Omental fat pad (tissue), 4 donors: ENCODE measurements at places on chromosomes 12 and 14.

DNA sequence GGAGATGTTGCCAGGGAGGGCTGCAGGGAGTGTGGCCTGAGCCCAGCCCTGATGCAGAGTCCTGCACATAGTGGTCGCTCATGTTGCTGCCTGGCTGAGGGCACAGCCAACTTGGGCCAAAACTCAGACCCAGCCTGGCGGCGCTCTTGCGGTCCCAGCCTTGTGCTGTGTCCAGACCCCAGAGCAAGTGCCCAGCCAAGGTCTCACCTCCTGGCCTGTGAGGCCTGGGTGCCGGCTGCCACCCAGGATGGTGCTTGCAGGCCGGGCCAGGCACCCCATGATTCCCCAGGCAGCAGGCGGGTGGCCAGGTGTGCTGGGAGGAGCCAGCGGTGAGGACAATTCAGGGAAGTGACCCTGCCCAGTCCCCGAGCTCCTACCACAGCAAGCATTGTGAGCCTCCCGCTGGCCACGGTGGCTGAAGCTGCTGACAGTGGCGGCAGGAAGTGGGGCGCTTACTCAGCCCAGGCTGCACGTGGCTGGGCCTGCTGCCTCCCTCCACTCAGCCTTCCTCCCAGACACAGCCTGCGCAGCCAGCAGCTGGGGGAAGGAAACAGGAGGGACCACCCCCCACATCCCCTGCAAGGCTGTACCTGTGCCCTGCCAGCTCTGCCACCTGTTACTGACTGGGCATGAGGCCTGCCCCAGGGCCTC is 17.7 kb upstream of the PGF start:
- no peak for DNase-seq

DNA sequence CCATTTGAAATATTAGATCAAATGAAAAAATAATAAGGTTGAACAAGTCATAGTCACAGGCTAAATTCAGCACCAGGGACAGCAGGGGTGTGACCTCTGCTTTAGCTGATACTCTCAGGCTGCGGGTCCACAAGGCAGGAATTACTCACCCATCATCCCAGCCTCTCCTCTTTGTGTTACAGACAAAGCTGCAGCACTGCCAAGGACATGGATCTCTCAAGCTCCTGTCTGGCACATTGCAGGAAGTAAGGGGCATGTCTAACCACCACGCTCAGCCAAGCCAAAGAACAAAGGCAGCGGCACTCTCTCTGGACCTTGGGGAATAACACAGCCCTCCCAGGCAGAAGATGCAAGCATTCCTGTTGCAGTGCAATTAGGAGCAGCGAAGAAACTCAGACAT is 783.8 kb downstream of the VRK1 start:
- DNase-seq: no peak

- DNase-seq: no peak
Observed at GRCh38 chr14:64696355-64696857, 7.8 kb upstream of the PLEKHG3 start.

DNA sequence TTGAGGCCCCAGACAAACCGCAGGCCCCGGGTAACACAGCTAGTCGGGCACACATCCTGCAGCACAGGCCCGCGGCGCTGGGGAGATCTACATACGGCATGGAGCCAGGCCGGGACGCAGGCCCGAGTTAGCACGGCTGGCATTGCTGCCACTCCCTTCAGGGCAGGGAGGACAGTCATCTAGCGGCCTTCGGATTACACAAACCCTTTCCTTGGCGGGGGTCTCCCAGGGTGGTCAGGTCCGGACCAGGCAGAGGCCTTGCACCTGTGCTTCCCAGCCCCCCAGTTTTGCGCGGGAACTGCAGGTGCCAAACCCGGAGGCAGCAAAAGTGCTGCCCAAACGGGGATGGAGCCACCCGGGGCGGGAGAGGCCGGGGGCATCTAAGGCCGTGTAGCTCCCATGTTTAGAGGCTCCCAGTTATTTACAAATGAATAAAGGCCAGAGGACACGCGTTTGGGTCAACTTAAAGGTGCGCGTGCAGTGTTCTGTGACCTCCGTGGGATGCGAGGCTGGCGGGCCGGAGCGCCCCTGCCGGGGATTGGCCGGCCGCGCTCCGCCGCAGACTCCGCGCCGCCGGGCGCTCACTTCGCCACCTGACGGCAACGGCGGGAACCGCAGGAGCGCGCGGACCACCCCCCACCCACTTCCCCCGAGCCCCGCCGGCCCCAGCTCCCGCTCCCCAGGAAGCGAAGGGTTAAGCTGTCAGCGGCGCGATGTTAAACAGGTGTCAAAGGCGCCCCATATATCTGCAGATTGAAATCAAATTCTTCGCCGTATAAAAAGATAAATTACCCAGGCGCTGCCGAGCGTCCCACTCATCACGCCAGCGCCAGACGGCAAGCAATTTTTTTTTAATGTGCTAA is 18.1 kb downstream of the VSX2 start:
- no peak for DNase-seq

DNA sequence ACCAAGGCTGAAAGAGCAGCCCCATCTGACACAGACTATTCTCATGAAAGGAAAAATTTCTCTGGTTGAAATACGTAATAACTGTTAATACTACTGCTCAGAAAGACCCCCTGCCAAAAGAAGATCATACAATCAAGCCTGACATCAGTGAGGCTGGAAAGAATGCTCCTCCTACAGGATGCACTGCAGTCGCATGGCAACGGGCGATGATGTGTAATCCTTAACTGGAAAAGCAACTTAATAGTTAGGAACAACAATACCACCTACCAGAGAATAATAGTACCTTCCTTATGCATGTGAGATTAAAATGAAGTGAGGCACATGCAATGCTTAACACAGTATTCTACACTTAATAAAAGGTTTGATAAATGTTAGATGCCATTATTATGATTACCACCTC is 1.2 kb upstream of the GOLGA5 start:
- no peak for DNase-seq

GRCh38 chr12:48869191-48869590 is 3.5 kb upstream of the RND1 start:
- DNase-seq: no peak

GRCh38 chr12:14605401-14605989 is 37.8 kb upstream of the PLBD1 start:
- no peak for DNase-seq

GRCh38 chr14:79575032-79575431 is 636.3 kb downstream of the DIO2 start:
- DNase-seq: no peak

- no peak for DNase-seq
Observed at GRCh38 chr12:11840366-11840765, 190.9 kb downstream of the ETV6 start.

- no peak for DNase-seq
Observed at GRCh38 chr14:100557658-100558057, 29.6 kb downstream of the BEGAIN start.

- no peak for DNase-seq
Observed at GRCh38 chr14:35020713-35021112, 25.4 kb upstream of the FAM177A1 start.

GRCh38 chr14:103281496-103282231 is 52.4 kb upstream of the EIF5 start:
- no peak for DNase-seq

GRCh38 chr14:80956922-80957321 is 1.5 kb downstream of the TSHR start:
- no peak for DNase-seq

DNA sequence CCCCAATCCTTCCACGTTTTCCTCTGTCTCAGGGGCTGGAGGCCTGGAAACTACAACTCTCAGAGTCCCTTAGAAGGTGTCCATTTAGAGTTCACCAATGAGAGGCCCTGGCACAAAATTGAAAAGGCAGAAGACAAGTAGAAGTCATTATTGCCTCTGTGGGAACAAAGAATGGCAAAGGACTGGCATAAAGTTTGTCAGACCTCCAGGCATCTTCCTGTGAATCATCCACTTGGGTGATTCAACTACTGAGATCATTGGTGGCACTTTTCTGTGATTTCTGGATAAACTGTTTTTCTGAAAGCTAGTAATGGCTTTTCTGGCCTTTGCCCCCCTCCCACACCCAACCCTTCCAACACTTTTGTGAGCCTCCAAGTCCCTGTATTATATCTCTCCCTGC is 42.6 kb upstream of the C12orf42 start:
- no peak for DNase-seq

- no peak for DNase-seq
Observed at GRCh38 chr14:21069388-21070082, 569 bp upstream of the ARHGEF40 start.

DNA sequence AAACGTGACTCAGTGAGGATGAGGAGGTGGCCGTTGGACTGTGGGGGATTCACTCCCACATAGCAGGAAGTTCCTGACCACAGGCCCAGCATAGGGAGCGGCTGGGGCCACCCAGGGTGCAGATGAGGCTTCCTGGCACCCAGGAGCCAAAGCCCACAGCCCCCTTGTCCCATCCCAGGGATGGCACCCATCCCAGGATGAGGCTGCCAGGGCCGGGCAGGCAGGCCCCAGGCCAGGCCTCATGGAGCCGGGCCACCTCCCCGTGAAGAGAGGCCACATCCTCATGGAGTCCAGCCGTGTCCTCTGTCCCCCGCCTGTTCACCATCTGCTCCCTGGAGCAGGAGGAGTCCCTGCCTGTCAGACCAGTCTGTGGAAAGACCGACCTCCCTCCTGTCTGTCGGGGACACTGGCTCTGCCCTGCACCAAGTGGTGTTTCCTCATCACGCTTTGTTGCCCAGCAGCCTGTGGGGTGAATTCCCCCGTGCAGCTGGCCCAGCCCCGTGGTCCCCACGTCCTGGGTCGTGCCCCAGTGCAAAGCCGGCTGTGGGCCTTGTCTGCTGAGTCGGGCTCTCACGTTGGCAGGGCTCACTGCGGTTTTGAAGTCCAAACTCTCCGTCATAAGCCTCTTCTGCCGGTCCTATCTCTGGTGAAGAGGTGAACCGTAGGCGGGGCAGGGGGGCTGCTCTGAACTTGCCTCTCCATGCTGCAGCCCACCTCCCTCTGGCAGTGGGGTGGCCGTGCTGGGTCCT is 24.5 kb downstream of the MMP17 start:
- no peak for DNase-seq

DNA sequence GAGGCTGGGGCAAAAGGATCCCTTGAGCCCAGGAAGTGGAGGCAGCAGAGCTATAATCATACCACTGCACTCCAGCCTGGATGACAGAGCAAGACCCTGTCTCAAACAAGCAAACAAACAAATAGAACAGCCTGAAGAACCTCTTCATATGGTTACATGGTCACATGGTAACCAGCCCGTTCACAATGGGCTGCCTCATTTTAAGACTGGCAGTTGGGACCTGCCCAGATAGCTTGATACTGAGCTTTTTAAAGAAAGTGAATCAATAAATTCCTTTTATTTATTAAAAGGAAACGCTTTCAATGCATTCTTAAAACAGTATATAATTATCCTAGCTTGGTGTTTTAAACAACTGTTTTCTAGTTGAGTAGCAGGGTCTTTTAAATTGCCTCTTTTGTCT is 10.5 kb downstream of the MLXIP start:
- DNase-seq: no peak

DNA sequence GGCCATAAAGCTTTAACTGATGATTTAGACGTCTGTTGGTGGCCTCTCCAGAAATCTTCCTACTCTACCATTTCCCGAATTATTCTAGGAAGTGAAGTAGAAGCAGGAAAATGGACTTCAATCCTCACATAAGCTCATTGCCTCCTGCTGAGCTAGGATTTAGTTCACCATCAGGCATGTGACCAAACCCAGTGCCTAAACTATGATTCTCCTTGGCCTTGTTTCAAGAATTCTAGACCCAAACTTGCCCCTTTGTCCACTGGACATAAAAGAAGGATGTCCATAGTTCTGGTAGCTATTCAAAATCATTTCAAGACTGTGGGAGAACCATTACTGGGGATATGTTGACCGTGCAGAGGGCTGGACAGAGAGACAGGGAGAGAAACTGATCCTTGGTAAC is 105.8 kb downstream of the C12orf50 start:
- no peak for DNase-seq

- no peak for DNase-seq
Observed at GRCh38 chr14:23055621-23056144, 1.6 kb downstream of the CDH24 start.

DNA sequence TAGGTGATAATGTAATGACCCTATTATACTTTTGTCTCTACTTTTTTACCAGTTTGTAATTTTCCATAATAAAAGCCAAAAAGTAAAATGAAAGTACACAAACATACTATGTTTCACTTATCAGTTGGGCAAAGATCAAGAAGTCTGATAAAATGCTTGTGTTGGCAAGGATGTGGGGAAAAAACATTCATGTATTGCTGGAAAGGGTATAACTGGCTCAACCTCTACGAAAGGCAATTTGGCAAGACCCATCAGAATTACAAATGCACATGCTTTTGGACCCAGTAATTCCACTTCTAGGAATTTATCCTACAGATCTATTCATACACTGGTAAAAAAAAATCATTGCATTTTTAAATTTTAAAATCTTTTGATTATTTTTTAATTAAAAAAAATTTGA is 68.0 kb downstream of the SPTB start:
- DNase-seq: no peak

DNA sequence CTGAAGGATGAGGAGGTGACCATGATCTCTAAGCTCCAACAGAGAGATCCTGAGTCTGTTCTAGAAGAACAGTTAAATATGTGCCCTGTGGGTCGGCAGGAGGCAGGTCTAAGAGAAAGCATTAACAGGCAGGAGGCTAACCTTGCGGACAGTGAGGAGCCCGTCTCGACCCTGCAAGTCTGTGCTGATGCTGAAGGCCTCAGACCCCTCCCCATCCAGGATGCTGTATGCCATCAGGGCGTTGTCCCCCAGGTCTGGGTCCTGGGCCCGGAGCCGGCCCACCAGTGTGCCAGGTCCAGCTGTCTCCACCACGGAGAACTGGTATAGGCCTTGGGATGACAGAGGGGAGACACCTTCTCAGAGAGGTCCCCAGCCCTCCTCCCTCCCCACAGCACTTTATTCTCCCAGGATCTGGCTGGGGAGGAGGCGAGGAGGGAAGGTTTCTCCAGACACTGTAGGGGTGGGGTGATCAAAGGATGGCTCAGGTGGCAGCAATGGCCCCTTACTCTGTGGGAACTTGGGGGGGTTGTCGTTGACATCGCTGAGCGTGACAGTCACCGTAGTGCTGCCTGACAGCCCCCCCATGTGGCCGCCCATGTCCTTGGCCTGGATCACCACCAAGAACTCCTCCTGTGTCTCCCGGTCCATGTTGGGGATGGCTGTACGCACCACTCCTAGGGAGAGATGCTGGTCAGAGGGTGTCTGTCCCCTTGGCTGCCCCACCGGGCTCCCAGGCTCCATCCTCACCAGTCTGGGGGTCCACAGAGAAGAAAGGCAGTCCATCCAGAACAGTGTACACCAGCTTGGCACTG is 3.1 kb downstream of the CDH24 start:
- DNase-seq: no peak

DNA sequence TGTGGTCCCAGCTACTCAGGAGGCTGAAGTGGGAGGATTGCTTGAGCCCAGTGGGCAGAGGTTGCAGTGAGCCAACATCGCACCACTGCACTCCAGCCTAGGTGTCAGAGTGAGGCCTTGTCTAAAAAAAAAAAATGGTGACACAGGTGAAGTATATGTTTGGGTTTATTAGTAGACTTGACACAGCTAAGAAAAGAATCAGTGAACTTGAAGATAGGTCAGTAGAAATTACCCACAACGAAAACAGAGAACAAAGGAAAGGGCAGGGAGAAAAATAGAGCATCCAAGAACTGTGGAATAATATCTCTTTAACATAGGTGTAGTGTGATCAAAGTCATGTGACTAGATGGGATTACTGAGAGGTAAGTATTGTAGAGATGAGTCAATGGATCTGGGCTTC is 23.7 kb downstream of the ATF1 start:
- DNase-seq: no peak

- DNase-seq: no peak
Observed at GRCh38 chr12:102408487-102409297, 71.7 kb downstream of the IGF1 start.
